B cell (primary cell): ENCODE measurements at places on chromosomes 7 and 10. TPM values are rescaled to one million over a fixed set of nuclear protein-coding genes. Genes with fewer than 3 reads are reported as not detected.

- DNase-seq, result no peak
These were observed 426.5 kb upstream of the NFE2L3 start for GRCh38 chr7:25725451-25725850.

The PDK4 gene
- 6.8 and 7.1 TPM in 2 replicates for total RNA-seq

The INTS15 gene
- total RNA-seq, result 57.1 and 57.8 TPM in 2 replicates

- no peak for DNase-seq
These were observed 36.5 kb downstream of the CTNNA3 start for GRCh38 chr10:67659497-67659896.

DNA sequence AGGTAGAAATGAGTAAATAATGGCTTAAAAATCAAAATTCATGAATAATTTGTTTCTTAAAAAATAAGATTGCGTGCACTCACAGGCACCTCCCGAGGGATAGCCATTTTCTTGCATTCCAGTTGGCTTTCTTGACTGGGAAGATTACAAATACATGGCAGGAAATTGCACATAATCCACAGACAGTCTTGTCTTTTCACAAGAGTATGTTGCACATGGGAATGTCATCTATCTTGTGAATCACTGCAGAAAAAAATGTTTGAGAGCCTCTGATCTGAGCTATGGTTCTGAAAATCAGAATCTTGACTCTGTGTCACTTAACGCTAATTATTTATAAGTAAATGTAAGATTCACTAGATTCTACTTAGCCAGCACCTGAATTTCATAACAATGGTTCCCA is 74.1 kb upstream of the PRKG1 start:
- DNase-seq, result no peak

The HPS1 gene
- total RNA-seq, result 125 TPM in 2 replicates

- no peak for DNase-seq
These were observed 36.4 kb downstream of the GDI2 start for GRCh38 chr10:5776881-5777197.

GRCh38 chr10:96261930-96262329 is 9.4 kb downstream of the BLNK start:
- no peak for DNase-seq

- DNase-seq, result no peak
These were observed 4.8 kb downstream of the FAM241B start for GRCh38 chr10:69634759-69635425.

DNA sequence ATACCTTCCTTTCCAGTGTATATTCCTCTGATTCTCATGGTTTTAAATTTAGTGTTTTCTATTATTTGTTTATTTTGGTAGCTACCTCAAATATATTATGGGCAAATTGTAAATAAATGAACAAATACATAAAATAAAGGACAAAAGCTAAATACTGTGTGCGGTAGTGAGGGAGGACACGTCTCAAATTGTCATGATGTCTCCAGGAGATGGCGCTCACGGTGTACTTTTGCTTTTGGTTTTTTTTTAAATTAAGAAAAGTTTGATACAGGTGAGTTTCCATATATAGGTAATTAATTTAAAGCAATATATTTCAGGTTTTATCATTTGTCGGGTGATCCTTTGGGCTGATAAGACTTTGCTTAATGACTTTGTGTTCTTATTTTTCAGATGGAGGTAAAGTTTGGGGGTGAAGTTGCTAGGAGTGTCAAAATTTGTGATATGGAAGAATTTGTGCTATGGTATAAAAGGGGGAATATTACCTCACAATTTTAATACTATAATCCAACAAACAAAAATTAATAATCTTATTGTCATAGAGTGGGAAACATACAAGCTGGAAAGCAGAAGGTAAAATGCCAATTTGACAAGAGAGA is 68.4 kb upstream of the TMEM229A start:
- no peak for DNase-seq

DNA sequence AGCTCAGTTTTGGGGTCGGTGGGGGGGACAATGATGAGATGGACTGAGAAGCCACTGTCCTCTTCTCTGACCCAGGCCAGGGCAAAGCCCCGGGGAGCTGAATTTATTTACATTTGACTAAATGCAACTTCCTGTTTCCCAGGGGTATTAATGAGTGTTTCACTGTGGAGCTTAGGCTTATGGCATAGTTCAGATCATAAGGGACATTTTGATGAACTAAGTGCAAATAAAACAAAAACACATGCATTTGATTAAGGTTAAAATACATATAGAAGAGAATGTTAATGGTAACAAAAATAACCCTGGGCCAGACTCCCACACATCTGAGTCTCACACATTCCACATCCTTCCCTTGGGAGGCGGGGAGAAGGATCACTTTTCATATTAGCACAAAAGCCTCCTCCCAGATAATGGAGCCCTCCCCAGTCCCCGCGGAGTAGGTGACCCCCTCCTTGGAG is 320.6 kb downstream of the FRMD4A start:
- no peak for DNase-seq

- DNase-seq, result no peak
These were observed 4.8 kb downstream of the INHBA start for GRCh38 chr7:41698114-41698513.

DNA sequence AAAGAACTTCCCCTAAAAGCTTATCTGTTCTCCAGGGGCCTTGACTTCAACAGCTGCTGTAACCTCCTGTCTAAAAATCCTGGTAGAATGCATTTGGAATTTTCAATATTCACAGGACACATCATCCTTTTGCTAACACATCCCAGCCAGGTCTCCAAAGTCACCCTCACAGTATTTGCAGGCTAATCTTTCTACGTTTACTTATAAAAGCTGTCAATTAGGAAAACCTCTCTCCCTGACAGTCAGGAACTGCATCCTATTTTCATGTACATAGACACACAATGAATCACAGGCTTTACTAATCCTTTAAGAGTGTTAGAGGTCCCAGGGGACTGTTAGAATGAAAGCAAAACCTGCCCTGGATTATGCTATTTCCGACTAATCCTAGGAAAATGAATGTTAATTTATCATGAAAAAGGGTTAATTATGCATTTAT is 102.2 kb downstream of the GFRA1 start:
- DNase-seq, result no peak

The LLCFC1 gene
- not detected in 2 replicates for total RNA-seq

DNA sequence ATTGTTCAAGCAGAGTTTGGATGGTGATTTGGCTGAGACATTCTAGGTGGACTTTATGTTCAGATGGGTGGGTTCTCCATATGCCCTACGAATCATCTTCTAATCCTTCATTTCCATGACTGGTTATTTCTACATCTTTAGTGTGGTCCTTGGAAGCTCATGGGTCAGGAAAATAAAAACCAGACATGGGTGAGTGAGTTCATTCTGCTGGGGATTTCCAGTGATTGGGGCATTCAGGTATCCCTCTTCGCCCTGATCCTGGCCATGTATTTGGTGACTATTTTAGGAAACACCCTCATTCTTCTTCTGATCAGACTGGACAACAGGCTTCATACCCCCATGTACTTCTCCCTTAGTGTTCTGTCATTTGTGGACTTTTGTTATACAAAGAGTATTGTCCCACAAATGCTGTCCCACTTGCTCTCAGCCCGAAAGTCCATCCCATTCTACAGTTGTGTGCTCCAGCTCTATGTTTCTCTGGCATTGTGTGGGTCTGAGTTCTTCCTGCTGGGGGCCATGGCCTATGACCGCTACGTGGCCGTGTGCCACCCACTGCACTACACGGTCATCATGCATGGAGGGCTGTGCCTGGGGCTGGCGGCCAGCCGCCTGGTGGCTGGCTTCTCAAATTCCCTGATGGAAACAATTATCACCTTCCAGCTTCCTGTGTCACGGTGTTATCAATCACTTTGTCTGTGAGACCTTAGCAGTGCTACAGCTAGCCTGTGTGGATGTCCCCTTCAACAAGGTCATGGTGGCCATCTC is 19.2 kb upstream of the OR6B1 start:
- no peak for DNase-seq
